CD4-positive, alpha-beta T cell treated with Interleukin-6 for 4 hours (primary cell): ENCODE measurements at places on chromosomes 16 and 17.

GRCh38 chr16:12354296-12354833 is 377.8 kb downstream of the SNX29 start:
- no peak for DNase-seq

- DNase-seq: no peak
Observed at GRCh38 chr17:7831233-7831632, 2.8 kb upstream of the KDM6B start.

GRCh38 chr16:73179705-73180331 is 131.9 kb upstream of the ZFHX3 start:
- no peak for DNase-seq

- peak; percentile 14 for DNase-seq
Observed at GRCh38 chr17:46770818-46771560, 47.5 kb downstream of the WNT3 start.

- no peak for DNase-seq
Observed at GRCh38 chr17:869086-869485, 86.9 kb downstream of the MRM3 start.

DNA sequence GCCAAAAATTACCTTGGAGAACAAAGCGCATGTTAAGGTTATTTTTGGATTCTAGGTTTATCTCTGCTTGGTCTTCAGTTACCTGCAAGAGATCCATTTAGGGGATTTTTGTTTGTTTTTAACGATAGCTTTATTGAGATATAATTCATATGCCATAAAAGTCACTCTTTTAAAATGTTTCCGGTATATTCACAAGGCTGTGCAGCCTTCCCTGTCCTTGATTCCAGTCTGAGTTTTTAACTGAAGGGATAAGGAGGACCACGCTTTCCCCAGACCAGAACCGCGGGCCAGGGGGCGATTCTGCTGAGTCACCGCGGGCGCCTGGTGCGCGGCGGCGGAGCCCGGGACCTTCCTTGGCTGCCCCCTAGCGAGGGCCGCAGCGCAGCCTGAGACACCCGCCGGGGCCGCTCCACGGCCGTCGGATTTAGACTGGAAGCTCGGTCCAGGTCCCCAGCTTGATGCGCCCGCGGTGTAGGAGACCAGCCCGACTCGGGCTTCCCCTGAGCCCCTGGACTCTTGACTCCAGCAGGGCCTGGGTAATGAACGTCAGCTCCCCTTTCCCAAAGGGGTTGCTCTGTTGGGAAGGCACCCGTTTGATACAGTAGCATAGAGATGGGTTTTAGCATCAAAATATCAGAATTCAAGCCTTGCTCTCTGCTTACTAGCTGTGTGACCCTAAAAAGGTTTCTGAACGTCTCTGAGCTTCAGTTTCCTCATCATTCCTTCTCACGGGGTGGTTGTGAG is 50.0 kb upstream of the STH start:
- peak; percentile 63 for DNase-seq

- DNase-seq: no peak
Observed at GRCh38 chr17:40600486-40601046, 35.3 kb upstream of the CCR7 start.

DNA sequence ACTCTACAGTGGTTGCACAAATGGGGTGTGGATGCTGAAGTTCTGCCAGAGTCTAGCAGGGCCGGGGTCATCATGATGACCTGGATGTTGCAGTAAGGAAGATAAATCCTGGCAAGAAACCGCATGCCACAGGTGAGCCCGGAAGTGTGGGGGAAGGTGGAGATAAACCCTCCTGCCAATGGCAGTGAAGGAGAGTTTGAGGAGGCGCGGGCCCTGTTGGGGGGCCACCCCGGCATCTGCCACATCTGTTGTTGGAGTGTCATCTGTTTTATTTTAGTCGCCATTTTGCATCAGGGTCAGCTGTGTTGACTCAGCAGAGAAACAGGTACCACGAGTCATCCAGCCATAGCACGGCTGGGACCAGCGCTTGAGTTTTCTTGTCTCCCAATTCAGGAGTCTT is 173.8 kb upstream of the CHMP6 start:
- no peak for DNase-seq

DNA sequence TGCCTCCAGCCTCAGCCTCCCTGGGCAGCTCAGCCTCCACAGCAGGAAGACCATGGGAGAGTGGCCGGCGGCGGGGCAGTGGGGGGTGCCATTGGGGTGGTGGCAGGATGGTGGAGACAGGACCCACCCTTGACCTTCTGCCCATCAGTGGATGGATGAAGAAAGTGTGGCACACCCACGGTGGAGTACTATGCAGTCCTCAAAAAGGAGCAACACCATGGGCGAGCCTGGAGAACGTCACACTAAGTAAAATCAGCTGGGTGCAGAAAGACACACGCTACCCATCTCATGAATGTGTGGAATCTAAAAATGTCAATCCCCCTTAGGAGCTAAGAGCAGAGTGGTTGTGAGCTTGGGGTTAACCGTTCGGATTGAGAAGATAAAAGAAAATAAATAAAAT is 34.8 kb upstream of the ACSF3 start:
- DNase-seq: no peak

GRCh38 chr17:51371732-51372151 is 111.4 kb downstream of the UTP18 start:
- DNase-seq: peak; percentile 69

GRCh38 chr17:46979147-46979863 is at the start of gene RPRML:
TSS of gene RPRML (minus strand) at chr17:46979253. CDS start at chr17:46979007, 246 bp downstream.
- DNase-seq: peak; percentile 27

GRCh38 chr16:25224731-25225319 is 8.1 kb downstream of the AQP8 start:
- no peak for DNase-seq

DNA sequence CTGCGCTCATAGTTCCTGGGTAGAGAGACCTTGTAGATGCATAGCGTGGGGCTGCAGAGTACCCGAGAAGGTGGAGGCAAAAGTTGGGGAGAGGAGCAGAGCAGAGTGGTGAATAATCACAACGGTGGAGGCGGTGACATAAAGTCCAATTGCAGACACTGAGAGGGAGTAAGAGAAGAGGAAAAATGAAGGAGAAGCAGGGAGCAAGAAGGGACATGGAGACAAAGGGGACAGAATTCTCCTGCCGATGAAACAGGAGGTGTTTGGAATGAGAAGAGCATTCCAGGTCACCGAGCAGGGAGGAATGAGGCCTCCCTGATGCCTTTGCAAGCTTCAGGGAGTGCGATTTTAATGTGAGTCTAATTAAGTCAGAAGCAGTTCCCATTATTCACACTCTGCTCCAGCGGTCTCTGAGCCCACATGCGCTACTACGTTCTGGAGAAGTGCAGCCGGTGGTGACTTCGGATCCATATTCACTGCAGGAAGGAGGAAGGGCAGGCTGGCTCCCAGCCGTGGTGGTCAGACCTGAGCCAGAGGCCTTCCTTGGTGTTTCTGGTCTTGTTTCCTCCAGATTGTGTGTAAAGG is 108.0 kb upstream of the DNAH9 start:
- DNase-seq: no peak

GRCh38 chr17:29215717-29216116 is 30.9 kb upstream of the CRYBA1 start:
- DNase-seq: no peak

GRCh38 chr17:44952946-44953475 is 5.4 kb upstream of the KIF18B start:
- DNase-seq: no peak

DNA sequence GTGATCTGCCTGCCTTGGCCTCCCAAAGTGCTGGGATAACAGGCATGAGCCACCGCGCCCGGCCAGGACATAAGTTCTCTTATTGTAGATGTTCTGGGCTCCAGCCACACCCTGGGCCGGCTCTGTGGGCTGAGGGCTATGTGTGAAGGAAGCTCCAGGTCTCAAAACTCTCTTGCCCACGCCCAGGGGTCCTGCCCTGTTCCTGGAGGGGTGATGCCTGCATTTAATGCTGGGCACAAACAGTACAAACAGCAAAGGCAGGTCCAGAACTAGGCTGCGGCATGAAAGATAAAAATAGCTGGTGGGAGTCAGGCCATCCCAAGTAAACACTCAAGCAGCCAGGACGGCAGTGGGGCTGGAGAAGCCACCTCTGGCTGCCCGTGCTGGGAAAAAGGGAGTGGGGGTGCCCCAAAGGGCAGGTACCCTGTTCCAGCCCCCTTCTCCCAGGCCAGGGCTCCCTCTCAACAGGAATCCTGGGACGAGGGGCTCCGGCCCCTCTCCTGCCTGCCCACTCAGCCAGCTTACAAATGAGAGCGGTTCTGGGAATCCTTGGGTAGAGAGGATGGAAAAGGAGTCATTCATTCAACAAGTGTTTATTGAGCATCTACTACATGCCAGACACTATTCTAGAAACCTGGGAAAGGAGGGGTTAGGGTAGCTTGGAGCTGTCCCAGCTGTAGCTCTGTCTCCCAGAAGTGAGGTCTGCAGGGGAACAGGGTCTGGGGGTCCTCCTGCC is 4.6 kb downstream of the TRIM47 start:
- DNase-seq: no peak

GRCh38 chr17:60678118-60678444 is 430 bp downstream of the BCAS3 start:
- no peak for DNase-seq
